Smooth muscle cell of the brain vasculature (primary cell): ENCODE measurements at places on chromosomes 12 and 14.

GRCh38 chr14:96167224-96168148 is 37.2 kb upstream of the BDKRB2 start:
- no peak for DNase-seq

DNA sequence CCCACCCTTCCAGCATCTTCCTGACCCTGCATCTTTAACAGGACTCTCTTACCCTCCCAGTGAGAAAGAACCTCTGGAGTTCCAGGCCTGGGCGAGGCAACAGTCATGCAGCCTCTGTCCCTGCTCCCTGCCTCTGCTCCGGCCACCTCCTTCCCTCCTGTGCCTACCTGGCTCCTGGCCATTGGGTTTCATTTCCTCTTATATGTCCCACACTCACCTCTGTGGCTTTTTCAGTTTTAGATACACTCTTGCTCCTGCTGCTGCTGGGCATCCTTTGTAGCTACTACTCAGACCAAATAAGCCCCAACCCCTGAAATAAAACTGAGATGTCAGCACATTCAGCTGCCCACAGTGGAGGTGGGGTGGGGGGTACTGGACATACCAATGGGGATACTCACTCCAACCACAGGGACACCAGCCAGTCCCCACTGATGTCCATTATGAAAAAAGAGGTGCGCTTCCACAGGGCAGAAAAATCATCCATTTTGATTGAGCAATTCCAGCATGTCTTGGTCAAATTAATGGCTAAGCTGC is 99.1 kb upstream of the NRXN3 start:
- DNase-seq: no peak

GRCh38 chr12:127731657-127732056 is 535.3 kb upstream of the TMEM132C start:
- DNase-seq: no peak

- DNase-seq: no peak
Observed at GRCh38 chr14:35958499-35958898, 132.4 kb downstream of the BRMS1L start.

DNA sequence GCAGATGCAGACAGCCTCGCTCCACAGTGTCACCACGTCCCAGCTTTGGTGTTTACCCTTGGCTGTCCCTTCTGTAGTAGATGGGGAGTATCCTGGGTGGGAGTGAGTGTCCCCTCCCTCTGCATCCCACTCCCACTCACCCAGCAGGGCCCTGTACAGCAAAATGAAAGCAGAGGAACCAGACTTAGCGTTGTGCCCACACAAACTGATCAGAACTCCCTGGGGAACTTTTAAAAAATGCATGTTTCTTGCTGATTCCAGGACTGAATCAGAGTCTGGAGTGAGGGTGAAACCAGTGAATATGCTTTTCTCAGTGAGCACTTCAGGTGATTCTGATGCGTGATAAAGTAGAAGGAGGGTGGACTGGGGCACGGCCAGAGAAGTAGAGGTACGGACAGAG is 2.9 kb downstream of the ACVRL1 start:
- no peak for DNase-seq

DNA sequence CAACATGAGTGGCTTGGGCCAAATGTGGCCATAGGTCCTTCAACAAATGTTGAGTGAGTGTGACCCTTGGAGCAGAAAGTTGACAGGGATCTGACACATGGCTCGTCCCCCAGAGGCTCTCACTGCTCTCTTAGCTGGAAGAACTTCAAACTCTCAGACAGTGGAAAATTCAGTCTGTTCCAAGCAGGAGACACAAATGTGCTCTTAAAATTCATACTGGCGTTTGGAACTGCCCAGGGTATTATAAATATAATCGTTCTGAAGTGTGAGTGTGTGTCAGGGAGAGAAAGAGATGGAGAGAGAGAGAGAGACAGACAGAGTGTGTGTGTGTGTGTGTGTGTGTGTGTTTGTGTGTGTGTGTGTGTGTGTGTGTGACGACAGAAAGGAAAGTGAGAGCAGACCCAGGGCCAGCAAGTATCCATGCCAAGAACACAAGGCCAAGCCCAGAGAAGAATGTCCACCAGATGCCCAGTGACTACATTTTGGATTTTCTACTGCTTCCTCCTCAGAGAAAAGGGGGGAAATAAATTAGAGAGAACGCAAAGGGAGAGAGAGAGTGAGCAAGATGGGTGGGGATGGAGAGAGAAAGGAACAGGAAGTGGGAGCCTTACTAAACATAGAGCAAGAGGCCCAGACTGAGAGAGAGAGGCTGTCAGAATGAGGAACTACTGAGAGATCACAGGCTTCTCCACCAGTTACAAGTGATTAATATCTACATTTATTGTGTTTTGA is 193.6 kb upstream of the NUDT4 start:
- DNase-seq: no peak

GRCh38 chr12:9940375-9940774 is 8.2 kb upstream of the CLEC2A start:
- no peak for DNase-seq

- DNase-seq: no peak
Observed at GRCh38 chr12:108955225-108955835, 65.5 kb downstream of the SVOP start.

DNA sequence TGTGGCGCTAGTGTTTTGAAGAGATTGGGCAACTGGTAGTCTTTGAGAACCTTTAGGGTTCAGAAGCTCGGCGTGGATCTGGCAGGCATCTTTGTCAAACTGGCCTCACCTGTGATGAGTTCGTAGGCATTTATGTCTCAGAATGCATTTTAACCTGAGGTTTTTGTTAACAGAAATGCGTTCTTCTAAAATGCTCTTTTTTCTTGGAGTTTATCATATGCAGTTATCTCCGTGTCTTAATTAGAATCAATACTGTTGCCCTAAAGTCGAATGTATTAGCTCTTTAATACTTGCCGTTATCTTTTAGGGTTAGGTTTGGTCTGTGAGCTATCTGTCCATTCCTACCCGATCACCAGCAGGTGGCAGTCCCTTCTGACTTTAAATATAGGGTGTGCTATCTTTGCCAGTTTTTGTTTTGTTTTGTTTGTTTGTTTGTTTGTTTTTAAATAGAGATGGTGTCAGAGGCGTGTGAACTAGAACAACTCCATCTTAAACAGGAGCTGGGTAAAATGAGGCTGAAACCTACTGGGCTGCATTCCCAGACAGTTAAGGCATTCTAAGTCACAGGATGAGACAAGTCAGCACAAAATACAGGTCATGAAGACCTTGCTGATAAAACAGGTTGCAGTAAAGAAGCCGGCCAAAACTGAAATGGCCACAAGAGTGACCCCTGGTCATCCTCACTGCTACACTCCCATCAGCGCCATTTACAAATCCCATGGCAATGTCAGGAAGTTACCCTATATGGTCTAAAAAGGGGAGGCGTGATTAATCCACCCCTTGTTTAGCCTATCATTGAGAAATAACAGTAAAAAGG is 1.4 kb downstream of the ATF1 start:
- DNase-seq: no peak

DNA sequence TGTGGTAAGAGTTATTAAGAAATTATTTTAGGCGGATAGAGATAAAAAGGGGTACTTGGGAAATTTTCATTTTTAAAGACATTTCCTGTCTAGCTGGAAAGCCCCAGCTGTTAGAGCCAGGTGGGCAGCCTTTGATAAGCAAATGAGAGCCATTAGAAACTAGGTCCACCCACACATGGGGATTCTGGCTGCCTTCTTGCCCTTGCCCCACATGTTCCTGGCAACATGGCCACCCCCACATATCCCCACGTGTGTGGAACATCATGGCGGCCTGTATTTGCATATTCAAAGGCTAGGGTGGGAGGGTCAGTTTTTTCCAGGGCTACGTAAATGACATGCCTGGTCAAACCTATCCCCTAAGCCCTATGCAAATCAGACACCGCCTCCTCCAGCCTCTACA is 1382.1 kb downstream of the AACS start:
- no peak for DNase-seq

- DNase-seq: no peak
Observed at GRCh38 chr14:58401587-58401986, 5.9 kb downstream of the TOMM20L start.

DNA sequence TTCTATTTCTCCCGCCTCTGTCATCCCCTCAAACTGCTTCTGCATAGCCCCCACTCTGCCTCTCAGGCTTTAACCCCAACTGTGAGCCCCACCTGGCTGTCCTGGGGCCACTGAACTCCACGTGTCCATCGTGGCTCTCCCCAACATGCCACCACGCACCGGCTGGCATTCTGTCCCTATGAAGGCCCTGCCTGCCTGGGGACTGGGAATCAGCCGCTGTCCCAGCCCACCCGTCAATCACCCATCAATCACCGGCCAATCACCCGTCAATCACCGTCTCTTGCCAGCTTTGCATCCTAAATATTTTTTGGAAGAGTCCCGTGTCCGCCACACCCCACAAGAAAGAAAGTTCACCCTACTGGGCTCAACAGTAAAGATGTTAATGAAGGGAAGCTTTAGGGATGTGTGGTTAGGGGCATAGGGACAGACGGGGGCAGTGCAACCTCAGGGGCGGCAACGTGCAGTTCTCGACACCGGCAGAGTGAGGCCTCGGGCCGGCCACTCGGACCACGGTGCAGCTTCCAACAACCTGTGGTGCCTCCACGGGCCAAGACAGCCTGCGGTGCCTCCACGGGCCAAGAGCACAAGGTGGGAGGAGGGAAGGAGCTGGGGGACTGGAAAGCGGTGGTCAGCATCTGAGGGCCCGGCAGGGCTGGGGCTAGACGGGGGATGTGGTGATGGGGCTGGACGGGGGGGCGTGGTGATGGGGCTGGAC is 85.6 kb downstream of the GALNT9 start:
- DNase-seq: no peak

DNA sequence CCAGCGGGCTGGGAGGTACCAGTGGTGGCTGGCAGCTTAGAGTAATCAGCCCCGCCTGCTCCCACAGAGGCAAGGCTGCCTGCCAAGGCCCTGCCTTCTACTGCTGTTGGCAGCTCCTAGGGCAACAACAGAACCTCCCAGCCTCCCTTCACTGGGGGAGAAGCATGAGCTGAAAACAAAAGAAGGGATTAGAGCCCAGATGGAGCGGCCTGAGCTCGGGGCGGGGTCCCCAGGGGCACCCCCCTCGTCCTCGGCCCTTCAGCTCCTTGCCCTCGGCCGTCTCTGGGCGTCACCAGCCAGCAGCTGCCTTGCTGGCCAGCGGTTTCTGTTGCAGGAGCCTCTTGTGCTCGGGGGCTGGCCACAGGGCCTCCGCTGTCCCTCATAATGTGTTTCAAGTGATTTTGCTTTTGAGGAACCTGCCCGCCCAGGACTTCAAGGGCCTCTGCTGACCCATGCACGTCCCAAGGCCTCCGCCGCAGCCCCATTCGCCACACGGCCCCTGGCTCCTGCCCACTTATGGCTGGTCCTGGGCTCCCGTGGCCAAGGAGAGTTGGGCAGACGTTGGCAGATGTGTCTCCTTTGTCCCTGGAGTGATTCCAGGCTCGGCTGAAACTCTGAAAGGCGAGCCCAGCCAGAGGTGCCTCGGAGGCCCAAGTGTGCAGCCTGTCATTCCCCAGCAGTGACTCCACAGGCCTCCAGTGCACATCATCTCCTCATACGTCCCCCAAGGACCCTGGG is 49.7 kb downstream of the PSMA6 start:
- no peak for DNase-seq

DNA sequence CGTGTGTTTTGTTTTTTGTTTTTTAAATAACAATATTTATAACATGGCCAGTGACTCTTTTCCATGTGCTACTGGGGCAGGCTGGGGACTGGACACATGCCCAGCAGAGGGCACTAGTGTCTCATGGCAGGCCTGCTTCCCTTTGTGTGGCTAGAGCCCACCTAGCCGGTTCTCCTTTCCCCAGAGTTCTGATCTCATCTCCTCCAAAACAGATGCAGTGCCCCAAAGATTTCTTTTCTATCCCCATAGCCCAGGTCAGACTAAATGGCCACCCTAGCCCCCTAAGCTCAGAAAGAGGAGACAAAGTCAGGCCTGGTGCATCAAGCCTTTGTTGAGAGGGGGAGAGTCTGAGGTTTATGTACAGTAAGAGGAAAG is 21.2 kb downstream of the PRPF40B start:
- DNase-seq: peak; percentile 44

DNA sequence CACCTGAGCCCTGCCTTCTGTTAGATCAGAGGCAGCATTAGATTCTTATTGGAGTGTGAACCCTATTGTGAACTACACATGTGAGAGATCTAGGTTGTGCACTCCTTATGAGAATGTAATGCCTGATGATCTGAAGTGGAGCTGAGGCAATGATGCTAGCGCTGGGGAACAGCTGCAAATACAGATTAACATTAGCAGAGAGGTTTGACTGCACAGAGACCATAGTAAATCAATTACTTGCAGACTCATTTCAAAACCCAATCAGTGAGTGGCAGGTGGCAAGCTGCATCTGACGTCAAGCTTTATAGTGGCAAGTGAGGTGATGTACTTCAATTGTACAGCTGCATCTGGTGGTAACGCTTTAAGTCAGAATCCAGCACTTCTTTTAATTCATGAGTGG is 141.6 kb downstream of the GPHN start:
- no peak for DNase-seq

DNA sequence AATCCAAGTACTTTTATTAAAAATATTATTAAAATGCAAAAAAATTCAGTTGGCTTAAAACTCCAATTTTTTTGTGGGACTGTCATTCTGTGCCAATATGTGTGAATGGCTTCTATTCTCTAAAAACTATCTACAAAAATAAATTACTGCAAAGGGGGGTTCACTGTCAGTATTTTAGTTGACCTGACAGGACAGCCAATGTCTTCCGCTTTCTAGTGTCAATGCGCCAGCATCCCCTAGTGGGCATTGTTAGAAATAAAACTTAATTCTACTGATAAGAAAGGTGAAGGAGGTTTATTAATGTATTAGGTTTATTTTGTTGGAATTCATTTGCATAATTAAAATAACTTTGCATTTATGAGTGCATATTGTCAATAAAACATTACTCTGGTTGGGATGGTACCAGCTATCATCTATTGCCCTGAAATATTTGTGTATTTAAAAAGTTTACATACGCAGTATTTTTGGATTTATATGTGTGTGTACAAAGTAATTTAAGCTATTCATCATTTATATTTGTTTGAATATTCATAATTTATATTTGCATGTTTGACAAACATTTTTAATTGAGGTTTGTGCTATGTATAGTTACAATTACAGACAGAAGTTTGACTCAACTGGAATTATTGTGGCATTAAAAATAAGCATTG is 527.2 kb downstream of the FLRT2 start:
- DNase-seq: no peak
